Activated CD8-positive, alpha-beta T cell treated with anti-CD3 and anti-CD28 coated beads, Interleukin-2, amount 10 ng/mL, durations not matched to agents 7 days and 5 days (primary cell): ENCODE measurements at places on chromosomes 3 and 15.

DNA sequence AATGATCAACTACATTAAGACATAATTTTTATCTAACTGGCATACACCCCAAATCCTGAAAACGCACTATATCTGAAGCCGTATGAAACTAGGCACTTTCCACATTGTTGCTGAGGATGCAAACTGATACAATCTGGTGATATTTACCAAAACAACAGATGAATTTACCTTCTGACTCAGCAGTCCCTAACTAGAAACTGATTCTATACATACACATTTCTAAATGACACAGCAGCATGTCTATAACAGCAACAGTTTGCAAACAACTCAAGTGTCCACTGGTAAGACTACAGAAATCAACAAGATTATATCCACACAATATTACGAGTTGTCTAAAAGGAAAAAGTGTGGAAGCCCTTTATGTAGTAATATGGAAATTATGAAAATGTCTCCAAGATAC is 22.9 kb downstream of the SECISBP2L start:
- DNase-seq, result no peak

- DNase-seq, result peak; percentile 18
Observed at GRCh38 chr3:42651248-42652091, 2.0 kb upstream of the ZBTB47 start.

DNA sequence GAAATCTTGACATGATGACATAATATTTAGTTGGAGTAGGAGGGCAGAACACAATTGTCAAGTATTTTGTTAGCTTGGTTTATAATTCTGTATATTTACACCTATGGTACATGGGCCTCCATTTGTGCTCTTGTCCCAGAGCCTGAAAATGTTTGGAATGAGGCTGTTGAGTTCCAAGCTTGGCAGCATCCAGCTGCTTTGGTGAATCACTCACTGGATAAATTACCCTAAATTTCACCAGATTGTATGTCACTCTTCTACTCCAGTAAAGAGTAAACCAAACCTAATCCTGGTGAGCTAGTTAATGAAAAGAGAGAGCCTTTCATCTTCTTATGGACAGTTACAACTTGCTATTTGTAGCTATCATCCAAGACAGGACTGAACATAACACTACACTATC is 928.7 kb downstream of the DIPK2A start:
- no peak for DNase-seq

GRCh38 chr15:51853998-51854397 is 24.5 kb downstream of the TMOD3 start:
- DNase-seq, result no peak

DNA sequence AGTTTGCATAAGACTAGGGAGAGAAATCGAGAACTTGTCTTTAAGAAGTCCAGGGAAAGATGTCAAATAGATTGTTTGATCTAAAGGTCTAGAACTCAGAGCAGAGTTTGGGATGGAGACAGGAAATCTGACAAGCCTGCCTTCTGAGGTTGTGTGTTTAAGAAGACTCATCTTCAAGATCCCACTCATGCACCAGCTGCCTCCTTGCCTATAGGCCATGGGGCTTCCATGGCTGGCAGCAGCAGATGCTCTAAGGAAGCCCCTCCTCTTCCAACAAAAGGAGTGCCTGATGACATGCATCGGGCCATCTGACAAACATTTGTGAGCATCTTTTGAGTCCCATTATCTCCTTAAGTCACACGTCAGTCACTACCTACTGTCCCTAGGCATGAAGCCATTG is 47.4 kb downstream of the WNT5A start:
- no peak for DNase-seq

DNA sequence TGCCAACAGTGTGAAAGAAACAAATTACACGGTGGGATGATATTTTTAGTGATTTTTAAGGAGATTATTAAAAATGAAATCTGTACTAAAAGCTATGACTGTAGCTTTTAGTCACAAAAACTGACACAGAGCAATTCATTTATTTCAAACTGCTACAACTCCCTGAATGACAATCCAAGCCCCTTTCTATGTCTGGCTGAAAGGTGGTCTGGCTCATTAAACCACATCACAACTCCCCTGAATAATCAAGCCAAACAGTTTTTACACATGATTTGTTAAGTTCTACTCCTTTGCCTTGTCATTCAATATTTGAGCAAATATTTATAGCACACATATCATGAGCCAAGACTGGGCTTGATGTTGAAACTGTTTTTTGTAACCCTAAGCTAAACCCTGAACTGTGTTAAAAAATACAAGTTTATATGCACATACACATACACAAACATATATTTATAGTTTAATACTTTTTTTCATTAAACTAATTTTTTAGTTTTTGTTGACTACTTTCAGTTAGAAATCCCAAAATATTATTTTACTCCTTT is 125.5 kb downstream of the RBMS3 start:
- DNase-seq, result no peak
